ENCODE measurements at places on chromosomes 3 and 15.

DNA sequence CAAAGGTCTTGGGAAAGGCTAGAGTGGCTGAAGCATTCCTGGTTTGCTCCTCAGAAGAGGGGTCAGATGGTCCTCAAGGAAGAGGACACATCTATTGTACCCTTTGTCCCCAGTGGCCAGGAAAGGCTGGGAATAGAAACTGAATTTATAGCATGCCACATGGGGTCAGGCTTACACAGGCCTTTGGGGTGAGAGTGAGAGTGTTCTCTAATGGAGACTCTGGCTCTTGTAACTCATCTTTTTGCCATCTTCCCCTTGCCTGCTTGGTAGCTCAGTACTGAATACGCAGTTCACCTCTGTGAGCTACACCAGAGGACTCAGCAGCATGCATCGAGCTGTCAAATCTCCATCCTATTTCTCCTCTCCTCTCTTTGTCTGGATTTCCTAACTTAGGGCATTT, 87.5 kb downstream of the ATP2B2 start:
- no peak for DNase-seq

- DNase-seq: no peak
Observed at GRCh38 chr3:15305359-15305844, 27.0 kb downstream of the SH3BP5 start.

GRCh38 chr15:45187894-45188830, at the start of gene SHF:
TSS of gene SHF (minus strand) at chr15:45187966. CDS start at chr15:45187951, 15 bp downstream.
- DNase-seq: peak; percentile 74

GRCh38 chr15:36908991-36909390, 191.4 kb downstream of the MEIS2 start:
- DNase-seq: no peak

GRCh38 chr3:29324180-29324651, 43.3 kb downstream of the RBMS3 start:
- DNase-seq: no peak

- no peak for DNase-seq
Observed at GRCh38 chr15:41387646-41388045, 14.7 kb downstream of the NDUFAF1 start.

GRCh38 chr3:154177406-154177805, 56.2 kb downstream of the ARHGEF26 start:
- DNase-seq: no peak

DNA sequence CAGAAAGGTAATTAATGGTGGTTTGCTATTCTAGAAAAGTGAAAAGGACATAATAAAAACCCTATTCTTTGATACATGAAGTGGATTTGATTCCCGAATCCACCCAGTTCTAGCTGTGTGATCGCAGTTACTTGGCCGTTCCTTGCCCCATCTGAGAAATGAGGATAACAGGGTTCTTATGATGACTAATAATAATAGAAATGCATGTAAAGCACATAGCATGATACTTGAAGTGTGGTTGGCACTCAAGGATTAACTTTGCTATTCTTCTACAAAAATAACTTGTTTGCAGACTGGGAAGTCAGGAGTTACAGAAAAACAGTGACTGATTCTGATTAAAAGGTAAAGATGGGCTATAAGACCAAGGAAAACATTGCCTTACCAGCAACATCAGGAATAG, 26.8 kb downstream of the PARL start:
- no peak for DNase-seq

GRCh38 chr3:172980849-172981248, 160.2 kb downstream of the SPATA16 start:
- DNase-seq: no peak

- no peak for DNase-seq
Observed at GRCh38 chr3:116473602-116474001, 28.3 kb upstream of the LSAMP start.

DNA sequence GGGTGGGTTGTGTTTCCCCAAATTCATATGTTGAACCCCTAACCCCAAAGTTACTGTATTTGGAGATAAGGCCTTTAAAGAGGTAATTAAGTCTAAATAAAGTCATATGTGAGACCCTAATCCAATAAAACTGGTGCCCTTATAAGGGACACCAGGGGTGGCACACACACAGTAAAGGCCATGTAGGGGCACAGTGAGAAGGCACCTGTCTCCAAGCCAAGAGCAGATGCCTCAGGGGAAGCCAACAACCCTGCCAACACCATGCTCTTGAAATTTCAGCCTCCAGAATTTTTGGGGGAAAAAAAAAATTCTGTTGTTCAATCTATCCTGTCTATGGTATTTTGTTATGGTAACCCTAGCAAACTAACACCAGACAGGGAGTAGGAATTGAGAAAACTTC, 1.5 kb upstream of the GMNC start:
- DNase-seq: no peak

All from stimulated activated CD4-positive, alpha-beta T cell treated with anti-CD3 and anti-CD28 coated beads, Interleukin-1b, Interleukin-23, amount 100 ng/mL, for 4 hours (primary cell).